Memory B cell (primary cell): ENCODE measurements at places on chromosomes 12 and 14.

GRCh38 chr12:94263011-94263811 lies 114.8 kb downstream of the PLXNC1 start:
- peak; percentile 51 for DNase-seq

GRCh38 chr12:6869049-6870021 lies 2.0 kb downstream of the TPI1 start:
- DNase-seq, result peak; percentile 88

GRCh38 chr12:11753150-11753499 lies 103.7 kb downstream of the ETV6 start:
- no peak for DNase-seq

DNA sequence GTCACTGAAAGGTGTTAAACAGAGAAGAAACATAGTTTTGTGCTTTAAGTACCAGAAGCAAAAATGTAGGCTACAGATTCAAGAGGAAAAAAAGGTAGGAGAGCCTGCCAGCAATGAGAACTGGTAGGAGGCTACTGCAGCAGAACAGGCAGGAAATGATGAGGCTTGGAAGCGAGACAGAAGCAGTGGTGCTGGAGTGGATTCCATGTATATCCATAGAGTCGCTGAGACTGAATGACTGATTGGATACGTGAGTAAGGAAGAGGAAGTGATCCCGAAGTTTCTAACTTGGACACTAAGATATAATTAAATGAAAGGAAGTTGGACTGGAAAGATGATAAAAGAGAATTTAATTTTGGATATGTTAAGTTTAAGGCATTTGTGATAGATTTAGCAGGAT lies 45.0 kb upstream of the CCDC91 start:
- no peak for DNase-seq

- DNase-seq, result no peak
Measured at GRCh38 chr14:104244221-104245011, 106.0 kb downstream of the KIF26A start.

GRCh38 chr14:61171727-61172126 lies 109.4 kb downstream of the TMEM30B start:
- DNase-seq, result no peak

- no peak for DNase-seq
Measured at GRCh38 chr14:49106741-49107667, 479.2 kb downstream of the RPS29 start.

DNA sequence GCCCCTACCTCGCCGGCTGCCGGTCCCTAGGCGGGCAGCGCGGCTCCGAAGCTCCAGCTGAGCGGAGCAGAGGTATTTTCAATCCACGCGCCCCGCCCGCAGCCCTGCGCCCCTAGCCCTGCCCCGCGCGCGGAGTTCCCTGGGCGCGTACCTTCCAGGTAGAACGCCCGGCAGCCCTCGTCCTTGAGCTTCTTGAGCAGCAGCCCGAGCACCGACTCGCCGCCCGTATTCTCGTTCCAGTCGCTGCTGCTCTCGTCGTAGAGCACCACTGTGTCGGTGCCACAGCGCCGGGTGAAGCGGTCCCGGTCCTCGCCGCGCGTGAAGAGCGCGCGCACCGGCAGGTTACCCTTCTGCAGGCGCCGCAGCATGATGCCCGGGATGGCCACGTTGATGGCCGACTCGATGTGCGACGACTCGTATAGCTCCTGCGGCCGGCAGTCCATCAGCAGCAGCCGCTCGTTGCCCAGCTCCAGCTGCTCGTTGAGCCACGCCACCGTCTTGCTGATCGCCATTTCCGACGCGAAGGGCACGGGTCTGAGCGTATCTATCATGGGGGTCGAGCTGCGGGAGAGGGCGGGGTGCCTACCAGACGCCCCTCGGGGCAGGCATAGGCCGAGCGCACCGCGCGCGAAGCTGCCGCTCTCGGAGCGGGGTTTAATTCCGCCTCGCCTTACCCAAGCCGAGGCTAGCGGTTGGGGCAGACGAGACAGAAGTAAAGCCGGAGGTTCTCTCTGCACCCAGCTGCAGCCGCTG lies 636 bp downstream of the DUSP6 start:
- DNase-seq, result peak; percentile 51

DNA sequence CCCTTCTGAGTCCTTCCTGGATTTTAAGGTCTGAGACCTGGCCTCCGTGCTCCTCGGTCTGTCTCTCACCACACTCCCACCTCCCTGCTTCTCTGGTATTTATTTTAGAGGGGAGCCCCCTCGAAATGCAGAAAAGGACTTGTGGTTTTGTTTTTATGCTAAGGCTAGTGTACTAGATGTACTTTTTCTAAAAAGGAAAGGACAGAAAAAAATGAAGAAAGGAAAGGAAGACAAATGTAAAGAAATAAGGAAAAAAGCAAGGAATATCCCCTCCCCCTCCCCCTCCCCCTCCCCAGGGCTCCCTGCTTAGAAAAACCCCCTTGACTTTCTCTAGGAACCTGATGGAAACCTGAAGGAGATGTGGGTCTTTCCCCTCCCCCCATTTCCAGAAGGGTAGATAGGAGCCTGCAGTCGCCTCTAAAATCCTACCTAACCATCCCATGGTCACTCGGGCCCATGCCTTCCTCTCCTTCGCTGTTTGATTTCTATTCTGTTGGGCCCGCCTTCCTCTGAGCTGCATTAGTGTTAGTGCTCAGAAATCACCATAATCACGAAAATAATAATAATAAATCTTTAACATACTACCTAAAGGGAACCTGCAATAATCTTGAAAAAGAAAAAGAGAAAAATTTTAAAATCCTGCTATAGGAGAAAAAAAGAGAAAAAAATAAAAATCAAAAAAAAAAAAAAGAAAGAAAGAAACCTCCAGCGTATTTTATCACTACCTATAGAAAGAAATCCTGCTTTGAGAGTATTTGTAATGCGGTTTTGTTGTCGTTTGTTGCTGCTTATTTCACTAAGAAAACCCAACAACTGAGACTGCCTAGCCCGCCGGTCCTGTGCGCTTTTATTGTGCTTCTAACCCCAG lies 3.1 kb downstream of the HOXC8 start:
- DNase-seq, result no peak

GRCh38 chr12:39157696-39158342 lies 252.4 kb upstream of the CPNE8 start:
- no peak for DNase-seq

GRCh38 chr14:50001999-50002925 lies 109.4 kb downstream of the ARF6 start:
- DNase-seq, result no peak

DNA sequence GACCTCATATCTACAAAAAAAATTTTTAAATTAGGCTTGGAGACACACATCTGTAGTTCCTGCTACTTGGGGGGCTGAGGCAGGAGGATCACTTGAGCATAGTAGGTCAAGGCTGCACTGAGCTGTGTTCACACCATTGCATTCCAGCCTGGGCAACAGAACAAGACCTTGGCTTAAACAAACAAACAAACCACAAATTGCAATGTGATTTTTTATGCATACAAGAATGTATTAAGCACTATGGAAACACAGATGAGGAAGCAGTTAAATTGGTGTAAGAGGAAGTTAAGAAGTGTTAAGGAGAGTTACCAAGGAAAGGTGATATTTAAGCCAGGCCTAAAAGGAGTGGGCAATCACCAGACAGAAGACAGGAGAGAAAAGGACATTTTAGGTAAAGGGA lies 83.6 kb upstream of the HECTD1 start:
- no peak for DNase-seq

DNA sequence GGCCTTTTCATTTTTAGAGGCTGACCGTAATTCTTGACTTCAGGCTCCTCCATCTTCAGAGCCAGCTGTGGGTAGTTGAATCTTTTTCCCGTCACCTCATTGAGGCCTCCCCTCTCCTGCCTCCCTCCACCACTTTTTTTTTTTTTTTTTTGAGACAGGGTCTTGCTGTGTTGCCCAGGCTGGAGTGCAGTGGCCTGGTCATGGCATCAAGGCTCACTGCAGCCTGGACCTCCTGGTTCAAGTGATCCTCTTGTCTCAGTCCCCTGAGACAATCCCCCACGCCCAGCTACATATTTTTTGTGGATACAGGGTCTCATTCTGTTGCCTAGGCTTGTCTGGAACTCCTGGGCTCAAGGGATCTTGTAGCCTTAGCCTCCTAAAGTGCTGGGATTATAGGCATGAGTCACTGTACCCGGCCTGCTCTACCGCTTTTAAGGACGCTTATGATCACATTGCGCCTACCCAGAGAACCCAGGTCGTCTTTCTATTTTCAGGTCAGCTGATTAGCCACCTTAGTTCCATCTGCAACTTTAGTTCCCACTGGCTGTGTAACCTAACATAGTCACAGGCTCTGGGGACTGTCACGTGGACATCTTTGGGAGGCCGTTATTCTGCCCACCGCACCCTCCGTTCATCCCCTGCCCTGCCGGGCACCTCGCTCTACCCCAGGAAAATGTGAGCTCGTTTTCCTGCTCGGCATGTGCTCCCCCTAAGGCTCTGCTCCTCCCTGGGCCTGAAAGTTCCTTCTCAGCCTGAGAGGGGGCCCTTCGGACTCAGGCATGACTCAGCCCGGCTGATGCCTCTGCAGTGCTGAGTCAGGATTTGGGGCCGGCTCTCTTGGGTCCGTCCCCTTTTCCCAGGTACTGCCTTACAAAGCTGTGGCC lies 13.4 kb downstream of the TNFAIP2 start:
- DNase-seq, result no peak

GRCh38 chr14:86766469-86766868 lies 1226.5 kb downstream of the GALC start:
- DNase-seq, result no peak

- DNase-seq, result no peak
Measured at GRCh38 chr12:120844768-120845449, 59.2 kb downstream of the SPPL3 start.

DNA sequence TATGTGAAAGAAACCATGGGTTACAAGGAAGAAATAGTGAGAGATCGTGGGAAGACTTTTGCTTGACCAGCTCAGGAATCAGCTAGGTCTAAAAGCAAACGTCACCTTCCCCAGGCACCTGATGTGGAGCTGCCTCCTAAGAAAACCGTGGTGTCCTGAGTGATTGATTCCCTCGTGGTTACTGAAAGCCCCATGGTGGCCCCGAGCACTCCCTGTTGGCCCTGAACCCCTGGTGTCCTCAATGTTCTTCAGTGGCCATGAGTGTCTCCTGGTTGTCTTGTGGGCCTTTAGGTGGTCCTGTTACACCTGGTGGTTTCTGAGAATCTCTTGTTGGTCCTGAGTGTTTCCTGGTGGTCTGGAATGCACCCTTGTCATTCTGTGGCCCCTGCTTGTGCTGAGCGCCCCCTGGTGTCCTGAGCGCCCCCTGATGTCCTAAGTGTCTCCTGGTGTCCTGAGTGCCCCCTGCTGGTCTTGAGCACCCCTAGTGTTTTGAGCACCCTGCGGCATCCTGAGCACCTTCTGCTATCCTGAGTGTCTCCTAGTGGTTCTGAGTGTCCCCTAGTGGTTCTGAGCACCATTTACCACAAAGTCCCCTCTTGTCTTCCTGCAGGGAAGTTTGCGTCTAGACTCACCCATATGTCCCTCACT lies 518.7 kb downstream of the TMEM121 start:
- DNase-seq, result peak; percentile 36
